Calu3 (cell line): ENCODE measurements at places on chromosomes 1 and 21.

DNA sequence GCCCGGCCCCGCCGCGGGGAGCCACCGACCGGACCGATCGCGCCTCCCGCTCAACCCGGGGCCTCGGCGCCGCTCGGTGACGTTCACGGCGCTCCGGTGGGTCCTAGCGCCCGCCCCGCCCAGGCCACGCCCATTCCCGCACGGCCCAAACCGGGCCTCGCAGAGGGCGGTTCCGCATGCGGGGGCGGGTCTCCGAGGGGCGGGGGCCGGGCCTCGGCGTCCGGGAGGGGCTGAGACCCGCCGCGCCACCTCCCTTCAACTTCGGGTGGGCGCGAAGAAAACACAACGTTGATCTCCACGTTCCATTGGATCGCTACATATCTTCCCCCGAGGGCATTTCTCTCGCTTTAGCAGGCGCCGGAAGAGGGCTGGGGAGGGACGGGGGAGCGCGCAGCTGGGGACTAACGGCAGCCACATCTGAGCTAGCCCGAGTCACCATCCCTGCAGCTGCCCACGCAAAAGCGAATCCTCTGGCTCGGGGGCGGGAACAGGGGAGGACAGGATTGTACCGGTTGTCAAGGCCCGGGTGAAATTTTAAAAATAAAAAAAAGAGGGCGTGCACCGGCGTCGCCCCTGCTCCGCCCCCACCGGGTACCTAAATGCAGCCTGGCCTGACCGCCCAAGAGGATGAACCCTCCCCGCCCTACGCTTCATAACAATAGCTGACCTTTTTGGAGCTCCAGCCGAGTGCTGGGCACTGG, at the start of gene MAD2L2:
MAD2L2 (minus strand) TSS at position 78 of the 701 bp plus-strand sequence. CDS start 547 bp downstream, outside the sequence.
- peak; percentile 81 for DNase-seq

DNA sequence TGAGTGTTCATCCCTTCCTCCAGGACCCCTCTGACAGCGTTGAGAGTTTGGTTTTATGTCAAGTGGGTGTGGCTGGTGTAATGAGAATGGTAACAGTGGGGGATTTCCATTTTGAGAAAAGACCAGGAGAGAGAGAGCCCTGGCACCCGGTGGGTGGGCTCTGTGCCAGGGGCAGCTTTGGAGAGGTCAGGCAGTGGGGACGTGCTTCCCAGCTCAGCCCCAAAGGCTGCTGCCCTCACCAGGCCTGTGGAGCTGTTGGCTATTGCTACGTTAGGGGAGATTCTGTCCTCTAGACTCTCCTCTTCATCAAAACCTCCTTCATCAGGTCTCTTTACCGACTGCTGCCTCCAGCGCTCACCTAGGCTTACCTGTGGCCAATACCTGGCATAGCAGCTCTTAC, 176.3 kb downstream of the PTPRU start:
- no peak for DNase-seq

GRCh38 chr1:26570287-26570686, 40.7 kb downstream of the RPS6KA1 start:
- DNase-seq: no peak

DNA sequence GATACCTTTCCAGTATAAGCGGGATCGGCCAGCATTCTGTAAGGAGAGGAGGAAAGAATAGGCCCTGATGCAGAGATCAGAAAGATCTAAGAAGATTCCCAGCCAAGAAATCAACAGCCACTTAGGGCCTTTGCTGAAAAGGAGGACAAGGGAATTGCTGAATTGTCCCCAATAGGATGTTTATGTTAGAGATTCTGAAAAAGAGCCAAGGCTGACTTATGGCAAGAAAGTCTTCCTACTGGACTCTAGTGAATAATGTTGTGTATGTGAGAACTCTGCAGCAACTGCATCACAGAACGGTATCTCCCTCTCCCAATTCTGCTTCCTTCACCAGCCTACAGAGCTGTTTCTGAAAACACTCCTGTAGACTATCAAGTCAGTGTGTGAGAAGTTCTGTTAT, 298.0 kb upstream of the CXADR start:
- no peak for DNase-seq

DNA sequence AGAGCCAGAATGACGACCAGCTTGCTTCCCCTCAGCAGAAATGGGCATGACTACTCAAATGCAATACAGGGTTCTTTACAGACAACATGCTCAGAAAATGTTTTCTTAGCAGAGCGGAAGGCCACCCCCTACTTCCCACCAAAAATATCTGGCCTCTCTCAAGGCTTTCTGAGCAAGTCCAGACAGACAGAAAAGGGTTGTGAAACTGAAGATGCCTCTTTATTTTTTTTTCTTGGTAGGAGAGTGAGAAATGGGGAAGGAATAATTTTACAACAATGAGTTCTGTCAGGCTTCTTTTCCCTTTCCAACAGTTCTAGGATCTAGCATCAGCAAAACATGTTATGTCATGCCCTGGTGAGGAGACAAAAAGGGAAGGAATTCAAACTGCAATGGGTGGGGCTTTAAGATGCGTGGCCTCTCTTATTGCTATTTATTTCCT, 172.0 kb upstream of the CAMK1G start:
- DNase-seq: no peak

DNA sequence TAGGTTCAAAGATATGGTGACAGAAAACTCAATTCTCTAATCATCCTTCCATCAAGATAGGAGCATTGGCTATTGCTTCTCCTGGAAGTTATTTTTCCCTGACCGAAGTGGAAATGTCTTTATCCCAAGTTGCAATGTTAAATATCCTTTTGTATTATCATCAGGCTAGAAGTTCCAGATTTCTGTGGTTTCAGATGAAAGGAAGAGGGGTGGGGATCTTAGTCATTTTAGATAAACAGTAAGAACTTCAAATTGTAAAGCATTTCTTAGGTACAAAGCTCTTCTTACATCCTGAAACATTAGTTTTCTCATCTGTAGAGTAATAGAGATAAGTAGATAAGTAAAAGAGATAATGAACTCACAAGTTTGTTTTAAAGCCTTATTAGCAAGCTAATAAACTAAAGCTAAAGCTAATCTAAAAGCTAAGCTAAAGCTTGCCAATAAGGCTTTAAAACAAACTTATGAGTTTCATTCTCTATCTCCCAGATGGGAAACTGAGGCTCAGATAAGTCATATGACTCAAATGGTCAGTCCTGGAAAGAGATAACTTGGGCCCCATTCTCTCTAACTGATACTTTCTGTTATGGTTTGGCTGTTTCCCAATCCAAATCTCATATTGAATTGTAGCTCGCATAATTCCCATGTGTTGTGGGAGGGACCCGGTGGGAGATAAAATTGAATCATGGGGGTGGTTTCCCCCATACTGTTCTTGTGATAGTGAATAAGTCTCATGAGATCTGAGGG, 99.2 kb upstream of the KCNK2 start:
- no peak for DNase-seq

- no peak for DNase-seq
These were observed 878 bp downstream of the OR11L1 start for GRCh38 chr1:247840818-247841217.

DNA sequence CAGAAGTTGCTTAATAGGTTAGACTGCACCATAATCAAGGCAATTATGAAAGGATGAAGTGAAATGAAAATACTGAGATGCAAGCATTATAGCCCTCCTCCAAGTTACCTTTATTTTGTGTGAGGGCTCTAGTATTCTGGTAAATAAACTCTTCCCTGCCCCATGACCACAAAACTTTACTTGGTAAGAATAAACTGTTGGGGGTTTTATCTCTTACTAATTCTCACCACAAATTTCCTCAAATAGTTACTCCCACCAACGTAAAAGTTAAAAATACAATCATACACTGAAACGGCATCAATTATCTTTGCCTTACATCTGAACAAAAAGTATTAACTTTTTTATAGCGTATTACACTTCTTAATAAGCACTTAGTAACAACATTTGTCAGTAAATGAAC, 29.5 kb downstream of the C21orf91 start:
- DNase-seq: no peak

- DNase-seq: no peak
These were observed 60.0 kb upstream of the HMCN1 start for GRCh38 chr1:185674201-185674600.

- DNase-seq: no peak
These were observed 179.3 kb upstream of the ZNF644 start for GRCh38 chr1:91201176-91201575.

GRCh38 chr1:85935234-85935633, 221.3 kb downstream of the COL24A1 start:
- no peak for DNase-seq

DNA sequence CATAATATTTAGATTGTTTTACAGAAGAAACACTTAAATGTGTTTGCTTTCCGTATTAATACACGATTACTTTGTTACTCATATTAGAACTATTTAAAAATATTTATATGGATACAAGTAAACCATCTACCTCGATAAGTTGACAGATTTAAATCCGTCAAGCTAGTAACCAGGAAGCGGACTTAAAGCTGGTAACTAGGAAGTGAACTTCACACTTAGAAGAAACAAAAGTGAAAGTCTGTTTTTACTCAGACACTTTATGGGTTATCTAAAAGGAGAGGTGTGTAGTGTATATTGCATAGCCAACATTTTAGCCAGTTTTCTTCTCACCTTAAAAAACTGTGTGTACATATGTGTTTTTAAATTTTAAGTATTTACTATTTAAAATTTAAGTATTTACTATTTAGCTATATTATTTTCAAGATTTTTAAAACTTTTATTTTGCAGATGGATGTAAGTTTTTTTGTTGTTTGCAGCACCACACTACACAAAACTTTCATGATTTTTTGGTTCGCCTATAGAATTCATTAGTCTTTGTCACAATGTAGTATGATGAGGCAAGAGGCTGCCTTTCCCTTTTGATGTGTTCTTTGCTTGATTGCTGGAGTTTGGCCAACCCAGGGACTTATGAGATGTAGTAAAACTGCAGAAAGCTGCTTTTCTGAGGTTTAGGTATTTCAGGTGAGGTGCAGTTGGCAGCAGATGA, 2.7 kb downstream of the USP25 start:
- no peak for DNase-seq

DNA sequence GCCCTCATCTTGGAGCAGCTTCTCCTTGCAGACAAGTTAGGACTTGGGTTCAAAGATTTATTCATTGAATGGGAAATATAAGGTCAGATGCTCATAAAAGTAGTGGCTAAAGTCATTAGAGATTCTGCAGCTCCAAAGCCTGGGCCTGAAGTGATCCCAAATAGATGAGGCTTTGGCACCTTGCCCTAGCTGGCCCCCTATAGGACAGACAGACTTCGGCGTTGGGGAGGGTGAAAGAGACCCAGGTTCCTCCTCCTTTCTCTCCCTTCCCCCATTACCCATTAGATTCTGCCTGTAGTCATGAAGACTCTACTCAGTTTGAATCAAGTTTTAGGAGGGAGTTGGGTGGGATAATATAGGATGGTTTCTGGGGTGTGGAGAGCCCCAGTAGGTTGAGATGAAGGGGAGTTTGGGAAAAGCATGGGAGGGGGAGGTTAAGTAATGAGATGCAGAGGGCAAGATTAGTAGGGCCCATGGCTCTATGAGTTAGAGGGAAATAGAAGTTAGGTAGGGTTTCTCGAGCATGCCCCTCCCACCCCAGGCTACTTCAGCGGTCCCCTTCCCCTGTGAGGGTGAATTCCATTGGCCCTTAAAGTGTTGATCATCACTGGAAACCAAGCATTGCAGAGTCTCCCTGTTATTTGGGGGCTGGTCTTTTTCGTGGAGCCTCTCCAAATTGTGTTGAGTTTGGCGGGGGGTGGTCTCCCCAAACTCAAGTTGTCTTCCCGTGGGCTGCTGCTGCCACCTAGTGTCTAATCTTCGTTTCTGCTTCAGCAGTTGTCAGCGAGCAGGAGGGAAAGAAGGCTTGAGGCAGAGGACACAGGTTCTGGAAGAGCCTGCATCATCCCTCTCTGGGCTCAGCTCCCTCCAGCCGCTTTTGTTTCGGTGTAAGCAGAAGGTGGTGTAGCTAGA, 2.1 kb upstream of the AHDC1 start:
- peak; percentile 53 for DNase-seq

- DNase-seq: peak; percentile 80
These were observed at the start of gene RAVER2 for GRCh38 chr1:64744492-64745180. Gene RAVER2, plus strand, starts transcription at chr1:64745075. Its CDS starts 98 bp downstream, at chr1:64745173.

DNA sequence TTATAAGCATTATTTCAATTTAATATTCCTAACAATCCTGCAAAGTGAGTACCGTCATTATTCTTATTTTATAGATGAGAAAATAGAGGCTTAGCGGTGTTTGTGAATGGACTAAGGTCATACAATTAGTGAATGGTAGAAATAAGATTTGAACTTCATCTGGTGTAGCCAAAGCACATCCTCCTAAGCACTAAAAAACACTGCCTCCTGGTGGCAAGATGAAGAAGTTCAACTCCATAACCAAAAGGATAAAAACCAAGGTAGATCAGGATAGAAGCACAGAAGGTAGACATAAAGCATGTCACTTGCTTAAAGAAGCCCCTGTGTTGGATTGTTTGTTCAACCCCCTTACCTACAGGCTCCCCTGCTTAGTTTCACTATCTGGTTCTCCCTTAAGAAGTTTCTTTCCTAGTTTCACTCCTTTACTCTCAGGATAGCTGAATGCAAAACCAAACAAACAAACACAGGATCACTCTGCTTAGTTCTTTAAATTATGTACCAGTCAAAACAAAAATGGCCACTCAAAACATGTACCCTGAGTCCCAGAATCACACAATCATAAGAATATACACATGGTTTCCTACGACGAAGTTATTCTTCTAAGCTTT, 12.7 kb upstream of the AIM2 start:
- no peak for DNase-seq

DNA sequence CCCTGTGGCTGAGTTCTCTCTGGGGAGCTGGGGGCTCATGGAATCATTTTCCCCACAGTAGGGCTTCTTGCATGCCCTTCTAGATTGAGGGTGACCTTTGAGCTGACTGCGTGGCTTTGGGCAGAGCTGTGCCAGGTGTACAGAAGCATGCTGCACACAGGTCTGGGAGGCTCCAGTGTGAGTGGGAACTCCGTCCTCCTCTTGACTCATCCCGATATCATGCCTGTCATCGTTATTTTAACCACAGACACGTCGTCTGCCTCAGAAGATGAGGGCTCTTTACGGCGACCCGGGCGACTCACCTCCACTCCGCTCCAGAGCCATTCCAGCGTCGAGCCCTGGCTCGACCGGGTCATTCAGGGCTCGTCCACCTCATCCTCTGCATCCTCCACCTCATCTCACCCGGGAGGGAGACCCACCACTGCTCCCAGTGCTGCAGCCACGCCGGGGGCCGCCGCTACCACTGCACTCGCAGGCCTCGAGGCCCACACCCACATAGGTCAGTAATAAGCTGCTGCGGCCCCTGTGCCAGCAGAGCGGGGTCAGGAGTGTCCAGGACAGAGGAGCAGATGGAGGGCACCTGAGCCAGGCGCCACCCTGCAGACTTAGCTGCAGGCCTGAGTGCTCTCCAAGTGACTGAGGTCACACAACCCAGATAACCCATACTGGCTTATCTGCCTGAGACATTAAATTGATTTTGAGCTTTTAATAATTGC, 39.8 kb downstream of the DIP2A start:
- DNase-seq: no peak

- DNase-seq: no peak
These were observed 270.0 kb downstream of the AKT3 start for GRCh38 chr1:243580072-243580471.

DNA sequence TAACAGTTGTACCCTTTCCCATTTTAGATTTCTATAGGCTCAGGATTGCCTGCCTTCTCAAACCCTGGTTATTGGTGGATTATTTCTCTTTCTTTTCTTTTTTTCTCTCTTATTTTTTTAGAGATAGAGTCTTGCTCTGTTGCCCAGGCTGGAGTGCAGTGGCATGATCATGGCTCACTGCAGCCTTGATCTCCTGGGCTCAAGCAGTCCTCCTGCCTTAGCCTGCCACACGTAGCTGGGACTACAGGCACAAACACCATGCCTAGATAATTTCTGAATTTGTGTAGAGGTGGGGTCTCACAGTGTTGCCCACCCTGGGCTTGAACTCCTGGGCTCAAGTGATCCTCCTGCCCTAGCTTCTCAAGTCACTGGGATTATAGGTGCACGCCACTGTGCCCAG, 58.8 kb downstream of the UCK2 start:
- no peak for DNase-seq

- no peak for DNase-seq
These were observed 5.3 kb upstream of the LRRC8C start for GRCh38 chr1:89627596-89627962.
